ENCODE measurements at places on chromosomes 3 and 15.

GRCh38 chr3:51173518-51174271 lies 211.4 kb upstream of the MANF start:
- DNase-seq = no peak

DNA sequence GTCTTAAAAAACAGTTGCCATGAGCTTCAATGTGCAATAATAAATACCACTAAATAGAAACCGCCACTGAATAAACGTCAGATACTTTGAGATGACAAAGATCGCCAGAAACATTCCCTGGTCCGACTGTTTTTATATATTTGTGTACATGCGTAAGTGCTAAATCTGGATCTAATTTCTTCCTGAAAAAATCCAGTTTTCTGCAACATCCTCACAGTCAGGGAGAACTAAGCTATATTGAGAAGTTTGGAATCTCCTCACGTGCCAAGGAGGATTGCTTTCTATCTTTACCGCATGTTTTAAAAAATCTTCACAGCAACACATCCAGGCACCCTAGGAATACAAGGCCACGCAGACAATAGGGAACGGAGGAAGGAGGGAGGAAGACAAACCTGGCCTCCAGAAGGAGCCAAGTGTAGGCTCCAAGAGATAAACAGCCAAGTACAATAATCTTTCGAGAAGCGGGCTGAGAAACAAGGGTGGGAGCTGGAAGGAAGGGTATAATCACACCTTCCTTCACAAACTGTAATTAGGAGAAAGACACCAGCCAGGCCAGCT lies 5.7 kb downstream of the VGLL4 start:
- no peak for DNase-seq

GRCh38 chr3:123082370-123083065 lies 15.7 kb downstream of the PDIA5 start:
- DNase-seq = no peak

DNA sequence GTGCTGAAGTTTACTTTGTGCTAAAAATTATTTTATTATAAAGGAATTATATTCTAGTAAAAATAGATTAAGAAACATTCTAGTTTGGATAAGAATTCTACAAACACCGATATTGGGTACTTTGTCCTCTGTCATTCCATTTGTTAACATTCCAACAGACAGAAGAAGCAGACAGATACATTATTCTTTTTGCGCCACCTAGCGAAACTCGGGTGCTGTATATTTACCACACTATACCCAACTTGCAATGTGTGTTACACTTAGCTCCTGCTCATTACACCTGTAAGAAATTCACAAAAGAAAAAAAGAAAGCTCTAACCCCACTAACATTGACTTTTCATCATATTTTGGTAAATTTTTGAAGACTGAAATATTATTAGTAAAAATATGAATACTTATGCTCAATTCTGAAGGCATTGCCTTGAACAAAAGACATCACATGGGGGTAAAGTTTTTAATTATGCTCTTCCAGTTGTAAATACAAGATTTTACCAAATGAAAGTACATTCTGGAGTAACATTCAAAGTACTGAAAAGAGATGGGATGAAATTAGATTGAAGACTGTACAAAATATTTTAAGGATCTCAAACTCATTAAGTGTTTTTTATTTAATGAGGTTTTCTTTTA lies 136.5 kb upstream of the MLF1 start:
- peak; percentile 66 for DNase-seq

GRCh38 chr3:181930105-181930504 lies 218.4 kb downstream of the SOX2 start:
- DNase-seq = no peak

DNA sequence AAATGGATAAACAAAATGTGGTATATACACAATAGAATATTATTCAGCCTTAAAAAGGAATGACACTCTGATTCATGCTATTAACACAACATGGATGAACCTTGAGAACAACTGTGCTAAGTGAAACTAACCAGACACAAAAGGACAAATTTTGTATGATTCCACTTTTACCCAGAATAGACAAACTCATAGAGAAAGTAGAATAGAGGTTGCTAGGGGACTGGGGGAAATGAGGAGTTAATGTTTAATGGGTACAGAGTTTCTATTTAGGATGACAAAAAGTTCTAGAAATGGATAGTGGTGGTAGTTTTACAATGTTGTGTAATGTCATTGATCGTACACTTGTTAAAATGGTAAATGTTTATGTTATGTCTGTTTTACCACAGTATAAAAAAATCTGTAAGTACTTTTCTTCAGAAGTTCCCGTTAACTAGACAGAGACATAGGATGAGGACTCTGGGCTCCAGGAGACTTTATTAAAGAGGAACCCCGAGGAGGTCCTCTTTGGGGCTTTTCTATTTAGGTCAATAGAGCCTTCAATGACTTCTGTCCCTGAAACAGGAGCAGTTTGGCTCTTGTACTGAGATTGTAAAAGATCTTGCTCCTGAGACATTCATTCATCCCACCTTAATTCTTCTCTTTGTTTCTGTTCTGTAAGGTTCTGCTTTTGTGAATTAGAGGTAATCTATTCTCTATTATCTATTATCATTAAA lies 24.5 kb downstream of the ABHD6 start:
- DNase-seq = no peak

- no peak for DNase-seq
These were observed 63.2 kb upstream of the RASGRP1 start for GRCh38 chr15:38627689-38628277.

DNA sequence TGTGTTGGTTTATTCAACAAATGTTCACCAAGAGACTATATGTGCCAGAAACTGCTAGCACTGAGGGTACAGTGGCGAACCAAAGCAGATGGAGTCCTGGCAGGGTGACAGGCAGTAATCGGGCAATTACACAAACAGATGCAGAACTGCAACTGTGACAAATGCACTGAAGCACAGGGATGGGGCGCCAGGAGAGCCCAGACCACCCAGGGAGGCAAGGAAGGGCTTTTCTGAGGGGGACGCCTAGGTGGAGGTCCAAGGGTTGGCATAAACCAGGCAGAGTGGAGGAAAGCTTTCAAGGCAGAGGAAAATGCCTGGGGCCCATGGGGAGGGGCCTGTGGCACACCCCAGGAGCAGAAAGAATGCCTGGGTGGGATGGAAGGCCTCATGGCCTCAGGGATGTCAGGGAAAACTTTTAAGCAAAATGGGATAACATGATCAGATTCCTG lies 5.5 kb downstream of the DIS3L start:
- DNase-seq = no peak

DNA sequence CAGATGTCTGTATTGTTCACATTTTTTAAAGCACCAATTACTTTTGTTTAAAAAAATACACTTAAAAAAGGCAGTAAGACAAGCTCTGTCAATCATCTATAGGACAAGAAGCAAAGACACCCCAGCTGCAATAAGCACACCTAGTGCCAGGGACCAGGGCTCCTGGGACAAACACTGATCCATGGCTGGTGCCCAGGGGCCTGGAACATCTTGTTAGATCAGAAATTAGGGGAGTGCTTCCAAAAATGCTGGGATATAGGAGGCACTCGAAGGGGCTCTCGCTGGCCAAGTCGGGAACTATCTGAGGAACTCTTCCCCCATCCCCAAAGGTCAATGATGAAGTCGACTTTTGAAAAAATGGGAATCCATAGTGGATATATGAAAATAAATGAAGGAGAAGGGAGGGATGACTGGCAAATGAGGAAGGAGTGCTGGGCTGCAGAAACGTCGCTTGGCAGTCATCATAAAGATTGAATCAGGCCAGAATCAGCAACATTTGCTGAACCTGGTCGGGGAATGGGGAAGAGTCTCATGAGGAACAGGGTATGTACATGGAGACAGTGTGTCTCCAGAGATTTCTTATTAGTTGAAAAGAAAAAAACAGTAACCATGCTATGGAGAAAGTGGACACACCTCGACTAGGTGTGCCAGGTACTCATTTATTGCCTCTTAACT lies 28.5 kb downstream of the TSPAN3 start:
- DNase-seq = no peak

DNA sequence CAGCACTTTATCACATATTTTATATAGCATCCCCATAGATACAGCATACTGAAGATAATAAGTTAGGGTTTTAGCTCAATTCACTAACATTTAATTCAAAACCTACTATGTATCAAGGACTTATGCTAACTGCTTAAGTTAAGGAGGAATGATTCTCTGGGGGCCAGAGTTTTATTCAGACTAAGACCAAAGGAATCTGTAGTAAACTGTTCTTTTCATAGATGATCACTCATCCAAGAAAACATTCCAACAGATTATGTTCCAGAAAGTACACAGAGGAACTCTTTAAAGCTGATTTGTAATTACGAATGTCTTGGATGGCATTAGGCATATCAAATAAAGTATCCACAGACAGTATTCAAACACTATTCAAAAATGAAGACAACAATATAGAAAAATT lies 226.4 kb downstream of the SCAPER start:
- DNase-seq = no peak

- no peak for DNase-seq
These were observed 72.5 kb downstream of the MRPL46 start for GRCh38 chr15:88394553-88395145.

DNA sequence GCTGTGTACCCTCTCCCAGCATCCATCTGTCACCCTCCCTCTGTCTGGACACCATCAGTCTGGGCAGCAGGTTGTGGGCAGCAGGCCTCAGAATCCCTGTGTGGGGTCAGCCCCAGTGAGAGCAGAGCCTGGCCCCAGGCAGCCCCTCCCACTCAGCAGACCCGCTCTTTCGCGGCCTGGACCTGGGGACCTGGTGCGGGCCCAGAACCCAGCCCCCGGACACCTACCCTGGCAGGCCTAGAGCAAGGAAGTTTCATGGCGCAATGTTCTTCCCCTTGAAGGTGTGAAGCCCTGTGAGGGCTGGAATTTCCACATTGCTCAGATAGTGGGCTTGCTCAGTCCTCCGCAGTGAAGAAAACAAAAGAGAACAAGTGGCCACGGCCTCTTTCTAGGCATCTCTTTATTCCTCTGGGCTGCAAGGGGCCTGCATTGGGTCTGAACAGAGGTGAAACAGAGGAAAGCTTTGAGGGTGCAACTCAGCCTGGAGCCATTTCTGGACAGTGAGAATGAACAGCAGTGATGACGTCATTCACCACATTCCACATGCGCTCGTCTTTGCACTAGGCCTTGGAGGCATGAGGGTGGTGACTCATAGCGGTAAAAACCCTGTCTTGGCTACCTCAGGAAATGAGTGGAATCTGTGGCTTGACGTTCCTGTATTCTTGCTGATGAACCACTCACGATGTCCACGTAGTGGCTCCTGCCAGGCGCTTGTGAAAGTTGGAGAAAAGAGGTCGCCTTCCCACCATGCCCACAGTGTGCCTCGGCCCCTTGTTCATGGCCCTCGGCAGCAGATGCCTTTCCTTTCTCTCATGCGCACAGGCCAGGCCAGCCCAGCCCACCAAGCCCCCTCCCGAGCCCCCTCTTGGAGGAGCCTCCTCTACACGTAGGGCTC lies 66.1 kb downstream of the SLC30A4 start:
- DNase-seq = peak; percentile 37

DNA sequence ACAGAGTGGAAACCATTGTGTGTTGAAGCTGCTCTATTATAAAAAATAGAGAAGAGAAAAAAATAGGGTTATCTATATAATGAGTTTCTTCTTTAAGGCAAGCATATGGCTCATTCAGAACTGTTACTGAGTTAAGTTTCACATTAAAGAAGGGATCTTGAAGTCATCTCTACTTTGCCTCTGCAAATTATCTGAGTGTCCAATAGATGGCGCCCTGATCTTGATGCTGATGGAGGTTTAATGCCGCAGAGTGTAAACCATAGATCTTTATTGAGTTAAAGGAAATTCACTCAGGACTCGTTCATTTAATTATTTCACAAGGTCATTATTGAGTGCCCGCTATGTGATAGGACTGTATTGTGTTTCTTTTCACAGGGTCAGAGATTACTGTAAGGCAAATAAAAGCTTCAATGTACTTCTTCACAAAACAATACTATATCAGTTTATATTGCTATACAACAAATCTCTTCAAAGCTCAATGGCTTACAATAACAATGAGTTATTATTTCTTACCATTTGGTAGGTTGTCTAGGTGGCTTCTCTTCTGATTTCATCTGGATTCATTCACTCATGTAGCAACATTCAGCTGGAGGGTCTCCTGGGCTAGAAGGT lies 171.4 kb downstream of the NSUN3 start:
- peak; percentile 48 for DNase-seq

DNA sequence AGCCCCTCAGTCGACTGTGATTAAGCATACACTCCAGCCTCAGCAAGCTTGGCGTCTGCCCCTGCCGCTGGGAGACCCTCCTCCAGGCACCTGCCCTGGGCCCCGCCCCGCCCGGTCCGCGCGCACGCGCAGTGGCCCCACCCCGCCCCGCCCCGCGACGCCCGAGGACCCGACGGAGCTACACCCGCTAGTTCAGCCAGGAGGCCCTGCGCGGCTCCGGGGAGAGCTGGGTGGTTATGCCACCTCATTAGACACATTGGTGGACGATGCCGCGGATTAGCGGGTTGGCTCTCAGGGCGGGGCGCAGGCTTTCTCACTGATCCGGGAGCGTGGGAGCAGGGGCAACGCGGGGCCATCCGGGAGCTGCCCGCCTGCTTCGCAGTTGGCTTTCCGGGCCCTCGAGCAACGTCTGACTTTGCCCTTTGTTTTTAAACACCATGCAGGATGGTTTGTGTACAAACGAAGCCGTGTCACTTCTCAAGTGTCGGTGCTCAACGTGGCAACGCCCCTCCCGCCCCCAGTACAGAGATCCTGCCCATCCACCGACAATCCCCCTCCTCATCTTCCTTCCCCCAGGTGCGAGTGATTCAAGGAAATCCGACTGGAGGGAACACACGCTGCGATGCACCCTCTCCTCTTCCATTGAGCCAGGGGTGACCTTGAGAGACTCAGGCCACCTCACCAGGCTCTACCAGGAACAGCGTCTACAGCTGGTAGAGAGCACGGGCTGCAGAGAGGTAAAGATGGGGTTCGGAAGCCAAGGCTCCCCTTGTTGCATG lies 109.3 kb downstream of the SHQ1 start:
- DNase-seq = no peak

DNA sequence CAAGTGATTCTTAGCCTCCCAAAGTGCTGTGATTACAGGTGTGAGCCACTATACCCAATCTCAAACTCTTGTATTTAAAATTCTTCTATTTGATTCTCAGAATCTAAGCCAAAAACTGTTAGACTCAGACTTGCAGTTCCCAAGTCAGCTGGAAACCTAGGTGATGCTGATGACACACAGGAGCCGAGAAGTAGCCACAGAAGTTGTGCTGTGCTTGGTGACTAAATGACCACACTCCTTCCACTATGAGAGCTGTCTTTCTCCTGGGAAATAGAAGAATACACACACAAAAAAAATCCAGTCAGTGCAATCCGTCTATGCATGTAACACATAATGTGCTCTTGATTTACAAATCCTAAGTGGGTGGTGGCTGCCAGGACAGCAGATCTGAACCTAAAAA lies 33.9 kb downstream of the ILDR1 start:
- DNase-seq = no peak

DNA sequence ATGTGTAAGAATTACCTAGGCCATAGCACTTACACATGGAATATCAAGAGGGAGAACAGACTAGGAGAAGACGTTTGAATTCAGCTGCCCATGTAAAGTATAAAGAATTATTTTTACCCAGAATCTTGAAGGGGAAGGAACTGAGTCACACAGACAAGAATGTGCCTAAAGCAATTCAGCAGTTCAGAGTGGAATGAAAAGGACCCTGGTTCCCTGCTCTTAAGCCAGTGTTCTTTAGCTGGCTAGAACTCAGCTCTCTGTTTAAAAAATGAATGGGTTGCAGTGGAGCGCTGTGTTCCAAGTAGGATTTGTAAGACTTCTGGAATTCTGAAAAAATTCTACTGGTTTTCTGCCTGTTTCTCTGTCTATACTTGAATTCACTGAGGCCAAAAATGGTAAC lies 440.2 kb downstream of the LPP start:
- DNase-seq = no peak

GRCh38 chr15:50275908-50276307 lies 10.4 kb upstream of the HDC start:
- no peak for DNase-seq
